Right hindlimb (tissue), 1 donor: ENCODE measurements at places on chromosomes 7 and 10.

GRCh38 chr7:31782411-31782991 is 95.5 kb downstream of the PPP1R17 start:
- no peak for DNase-seq

- DNase-seq: no peak
Measured at GRCh38 chr10:513393-513792, 176.1 kb downstream of the DIP2C start.

GRCh38 chr7:142774826-142775225 is 4.1 kb downstream of the PRSS2 start:
- no peak for DNase-seq

DNA sequence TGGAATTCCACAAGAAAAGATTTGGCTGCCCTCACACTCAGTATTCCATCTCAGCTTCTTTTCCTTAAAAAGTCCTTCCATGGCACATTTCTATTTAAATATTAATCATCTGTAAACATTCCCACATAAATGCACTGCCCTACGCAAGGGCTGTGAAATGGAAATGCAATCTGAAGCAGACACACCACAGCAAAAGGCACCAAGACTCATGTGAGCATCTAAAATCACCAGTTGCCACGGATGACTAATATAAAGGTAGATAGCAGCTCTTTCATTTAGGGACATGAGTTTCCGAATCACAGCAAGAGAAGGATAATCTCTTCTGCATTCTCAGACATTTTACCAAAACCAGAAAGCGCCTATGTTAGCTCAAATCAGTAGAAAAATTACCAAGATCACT is 31.6 kb downstream of the COA1 start:
- no peak for DNase-seq

- DNase-seq: no peak
Measured at GRCh38 chr7:44097064-44097932, 6.8 kb upstream of the AEBP1 start.

DNA sequence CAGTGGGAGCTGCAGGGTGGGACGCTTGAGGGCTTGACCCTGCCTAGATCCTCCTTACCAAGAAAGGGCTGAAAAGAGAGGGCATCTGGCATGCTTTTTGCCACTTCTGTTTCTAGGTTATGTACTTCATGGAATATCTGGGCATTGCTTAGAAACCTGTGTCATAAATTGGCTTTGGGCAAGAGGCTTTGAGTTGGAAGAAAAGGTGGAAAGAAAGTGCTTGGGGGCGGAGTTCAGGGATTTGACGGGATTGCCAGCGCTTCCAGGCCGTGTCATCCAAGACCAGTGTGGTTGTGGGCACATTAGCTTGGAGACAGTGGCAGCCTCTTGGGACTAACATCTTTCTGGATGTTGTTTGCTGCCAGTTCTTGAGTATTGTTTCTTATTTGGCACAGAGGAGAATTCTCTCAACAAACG is 825 bp downstream of the ZNF862 start:
- no peak for DNase-seq

GRCh38 chr10:51108406-51108805 is 34.1 kb downstream of the PRKG1 start:
- no peak for DNase-seq
